Activated CD4-positive, alpha-beta T cell treated with anti-CD3 and anti-CD28 coated beads, Interleukin-2, amount 50 U/mL, for 1 hour (primary cell): ENCODE measurements at places on chromosomes 3 and 15.

DNA sequence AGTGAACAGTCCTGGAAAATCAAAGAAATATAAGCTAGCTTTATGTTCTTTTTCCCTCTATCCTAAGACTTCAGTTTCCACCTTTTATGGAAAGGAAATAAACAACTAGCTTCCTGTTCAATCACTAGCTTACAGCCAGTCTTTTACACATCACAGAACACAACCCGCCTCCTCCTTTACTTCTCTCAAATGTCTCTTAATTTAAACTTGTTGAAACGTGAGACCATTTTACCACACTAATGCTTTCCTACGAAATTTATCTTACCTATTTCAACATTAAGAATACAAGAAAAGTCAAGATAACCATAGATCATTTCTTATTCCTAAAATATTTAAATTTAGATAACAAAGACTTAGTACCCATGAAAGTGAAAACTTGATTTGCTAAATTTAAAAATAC is 6.2 kb downstream of the PRTG start:
- no peak for DNase-seq

- DNase-seq: no peak
Measured at GRCh38 chr15:58556541-58556940, 124.8 kb downstream of the LIPC start.

DNA sequence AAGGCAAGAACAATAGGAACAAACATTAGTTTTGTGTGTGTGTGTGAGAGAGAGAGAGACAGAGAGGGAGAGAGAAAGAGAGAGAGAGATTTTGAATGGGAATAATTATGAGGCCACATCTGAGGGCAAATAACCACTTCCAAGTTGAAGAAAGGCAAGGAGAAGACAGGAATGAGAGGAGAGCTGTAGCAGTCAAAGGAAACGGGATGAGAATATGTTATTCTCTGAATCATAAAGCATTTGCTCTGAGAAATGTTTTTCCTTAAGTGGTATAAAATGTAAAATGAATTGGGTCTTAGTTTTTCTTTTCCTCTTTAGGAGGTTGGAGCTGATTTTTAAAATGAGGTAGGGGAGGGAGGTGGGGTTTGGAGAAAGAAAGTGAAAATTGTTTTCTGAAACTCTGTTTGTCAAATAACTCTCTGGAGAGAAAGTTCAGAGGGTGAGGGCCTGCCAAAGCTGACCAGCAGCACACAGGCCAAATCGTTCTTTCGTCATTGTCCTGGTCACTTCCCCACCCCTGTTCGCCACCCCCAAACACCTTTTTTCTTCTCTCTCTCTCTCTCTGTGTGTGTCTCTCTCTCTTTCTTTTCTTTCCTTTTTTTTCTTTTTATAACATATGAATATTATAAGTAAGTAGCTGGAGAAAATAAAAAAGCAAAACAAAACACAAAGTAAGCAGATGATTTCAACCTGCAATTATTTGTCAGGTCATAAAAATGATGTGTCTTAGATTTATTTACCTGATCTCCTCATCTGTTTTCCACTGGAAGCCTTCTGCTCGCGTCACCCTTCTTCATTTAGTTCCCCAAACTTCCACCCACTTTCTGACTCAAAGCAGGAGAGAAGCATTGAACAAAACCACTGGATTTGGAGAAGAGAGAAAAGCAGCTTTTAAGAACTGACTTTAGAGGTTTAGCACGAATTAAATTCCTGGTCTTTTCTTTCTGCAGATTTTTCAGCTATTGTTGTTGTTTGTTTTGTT is 110.6 kb downstream of the LPP start:
- DNase-seq: no peak

DNA sequence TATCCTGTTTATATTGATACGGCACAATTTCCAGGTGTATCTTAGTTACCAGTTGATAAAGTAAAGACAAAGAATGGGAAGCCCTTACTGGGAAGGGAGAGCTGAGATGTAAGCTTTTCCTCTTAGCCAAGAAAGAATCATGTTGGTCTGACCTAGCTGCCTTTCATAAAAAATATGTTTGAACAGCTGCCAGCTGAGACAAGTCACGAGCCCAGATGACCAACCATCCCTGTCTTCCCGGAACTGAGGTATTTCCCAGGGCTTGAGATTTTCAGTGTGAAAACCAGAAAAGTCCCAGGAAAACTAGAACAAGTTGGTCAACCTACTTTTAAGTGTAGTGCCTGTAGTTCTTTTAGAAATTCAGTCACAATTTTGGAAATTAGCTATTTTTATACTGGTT is 3.6 kb upstream of the MYH15 start:
- no peak for DNase-seq

DNA sequence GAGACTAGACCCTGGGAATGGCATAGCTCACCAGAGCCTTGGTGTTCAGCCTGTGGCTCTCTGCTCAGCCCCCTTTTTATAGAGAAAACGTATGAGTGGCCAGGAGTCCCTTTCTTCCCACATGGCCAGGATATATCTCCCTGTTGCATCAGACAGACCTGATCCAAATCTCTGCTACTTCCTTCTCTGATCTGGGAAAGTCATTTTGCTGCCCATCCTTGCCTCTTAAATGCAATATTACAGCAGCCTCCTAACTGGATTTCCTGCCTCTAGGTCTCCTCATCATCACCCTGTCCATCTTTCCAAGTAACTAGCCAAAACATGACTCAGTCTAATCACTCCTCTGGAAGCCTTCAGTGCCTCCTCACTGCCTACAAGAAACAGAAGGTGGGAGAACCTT is 42.9 kb downstream of the CTDSPL start:
- DNase-seq: no peak

DNA sequence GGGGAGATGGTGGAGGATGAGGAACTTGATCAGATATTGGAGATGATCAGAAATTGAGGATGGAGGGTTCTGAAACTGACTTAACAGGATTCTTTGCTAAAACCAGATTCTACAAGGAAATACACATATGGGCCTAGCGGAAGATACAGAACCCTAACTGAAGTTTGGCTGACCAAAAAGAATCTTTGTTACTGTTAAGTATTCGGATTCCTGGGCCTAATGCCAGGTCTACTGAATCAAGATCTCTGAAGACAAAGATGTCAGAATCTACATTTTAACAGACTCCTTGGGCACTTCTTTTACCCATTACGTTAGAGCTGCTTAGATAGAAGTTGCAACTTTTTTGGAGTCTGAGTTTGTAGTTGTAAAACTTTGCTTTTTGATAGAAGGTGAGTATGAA is 137.7 kb downstream of the FNDC3B start:
- DNase-seq: no peak

DNA sequence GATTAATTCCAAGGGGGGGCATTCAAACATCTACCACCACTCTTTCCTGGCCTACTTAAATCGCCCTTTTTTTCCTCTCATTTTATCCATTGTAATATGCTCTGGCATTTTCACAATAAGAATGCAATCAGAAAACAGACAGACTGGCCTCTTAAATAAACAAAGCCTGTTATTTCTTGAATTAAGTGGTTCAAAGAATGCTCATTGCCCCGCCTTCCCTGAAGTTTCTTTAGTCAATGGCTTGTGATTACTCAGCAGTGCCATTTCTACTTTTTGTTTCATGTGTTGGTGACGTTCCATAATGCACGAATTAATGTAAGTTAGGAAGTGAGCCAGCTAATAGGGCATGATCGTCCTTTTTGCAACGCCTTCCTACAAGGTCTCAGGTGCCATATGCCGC is 68.0 kb downstream of the FBN1 start:
- no peak for DNase-seq
